ENCODE measurements at places on chromosomes 6 and 20. TPM values are rescaled to one million over a fixed set of nuclear protein-coding genes. Genes with fewer than 3 reads are reported as not detected.
A peak's percentile ranks its signal among the peaks of the same experiment; 100 is the strongest.

- no peak for DNase-seq
Measured at GRCh38 chr6:2183752-2184151, 61.7 kb downstream of the GMDS start.

DNA sequence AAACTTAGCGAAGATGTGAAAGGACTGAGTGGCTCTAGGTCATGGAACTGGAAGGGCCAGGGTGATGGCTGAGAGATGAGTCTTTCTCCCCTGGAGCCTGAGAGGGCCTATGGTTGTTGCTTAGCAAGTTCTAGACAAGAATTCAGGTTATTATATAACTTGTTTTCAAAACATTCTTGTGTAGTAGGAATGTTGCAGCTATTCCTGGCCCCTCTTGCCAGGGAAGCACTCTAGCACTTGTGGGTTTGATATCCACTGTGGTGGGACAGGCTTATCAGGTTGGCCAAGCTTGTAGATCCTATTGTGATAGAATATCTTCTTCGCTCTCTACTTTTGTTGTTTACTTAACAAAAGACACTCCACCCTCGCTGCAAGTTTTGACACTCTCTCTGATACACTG is 211.8 kb upstream of the CITED2 start:
- DNase-seq: no peak

DNA sequence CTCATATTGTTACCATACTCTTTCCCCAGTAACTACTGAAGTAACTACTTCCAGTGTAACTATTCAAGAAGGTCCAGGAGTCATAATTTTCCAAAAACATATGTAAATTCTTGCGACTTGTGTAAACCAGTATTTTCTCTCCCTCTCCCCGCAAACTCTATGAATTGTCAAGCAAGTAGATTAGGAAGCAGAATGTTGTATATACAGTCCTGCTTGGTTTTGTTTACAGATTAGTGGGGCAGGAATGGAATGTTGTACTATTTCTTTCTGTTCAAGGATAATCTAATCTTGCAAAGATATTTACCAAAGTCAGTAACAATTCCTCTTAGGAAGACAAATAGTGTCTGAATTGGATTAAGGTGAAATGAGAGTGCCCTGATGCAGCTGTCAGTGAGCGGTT is 234.9 kb upstream of the PLN start:
- DNase-seq: no peak

DNA sequence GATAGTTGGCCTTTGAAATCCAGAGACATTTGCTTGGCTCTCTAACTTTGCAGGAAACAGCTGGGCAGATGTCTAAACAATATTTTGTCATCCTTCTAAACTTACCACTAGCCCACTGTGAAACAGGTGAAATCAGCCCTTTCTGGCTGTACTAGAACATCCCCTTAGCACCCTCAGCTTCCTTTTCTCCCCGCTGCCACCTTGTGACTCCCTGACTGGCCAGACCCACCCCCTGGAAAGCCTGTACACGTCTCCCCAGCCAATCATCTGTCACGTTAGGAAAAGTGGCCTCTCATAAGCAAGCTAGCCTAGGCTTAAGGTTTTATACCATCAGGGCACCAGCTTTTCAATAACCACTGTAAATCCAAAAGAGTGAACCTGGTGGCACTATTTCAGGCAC is 88.6 kb upstream of the E2F3 start:
- no peak for DNase-seq

GRCh38 chr6:107056796-107057195 is 28.8 kb downstream of the MTRES1 start:
- no peak for DNase-seq

DNA sequence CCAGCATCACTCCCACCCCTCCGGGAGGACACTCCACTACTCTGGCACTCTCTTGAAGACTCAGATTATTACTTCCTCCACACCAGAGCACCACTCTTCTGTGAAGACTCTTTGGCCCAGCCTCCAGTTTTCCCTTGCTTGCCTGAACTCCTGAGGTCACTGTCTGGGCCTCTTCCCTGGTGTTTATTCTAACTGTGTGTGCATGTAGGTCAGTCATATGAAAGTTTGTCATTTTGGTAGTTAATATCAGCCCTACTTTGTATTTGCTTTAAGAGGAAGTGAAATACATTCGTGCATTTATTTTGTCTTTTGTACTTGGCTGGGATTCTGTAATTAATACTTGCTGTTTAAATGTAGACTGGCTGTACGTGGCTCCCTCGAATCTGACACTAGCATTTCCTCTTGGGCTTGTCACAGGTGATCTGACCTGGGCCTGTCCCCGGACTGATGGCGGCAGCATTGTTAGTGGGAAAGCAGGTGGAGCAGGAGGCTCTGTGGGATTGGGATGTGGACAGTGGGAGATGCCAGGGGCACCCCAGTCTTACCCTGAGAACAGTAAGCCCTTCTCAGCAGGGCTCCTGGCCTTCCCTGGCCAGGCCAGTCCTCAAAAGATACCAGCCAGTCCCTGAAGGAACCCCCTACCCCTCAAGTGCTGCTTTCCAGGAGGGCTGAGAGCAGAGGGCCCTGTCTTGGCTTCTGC is 350.5 kb downstream of the CDC5L start:
- no peak for DNase-seq

DNA sequence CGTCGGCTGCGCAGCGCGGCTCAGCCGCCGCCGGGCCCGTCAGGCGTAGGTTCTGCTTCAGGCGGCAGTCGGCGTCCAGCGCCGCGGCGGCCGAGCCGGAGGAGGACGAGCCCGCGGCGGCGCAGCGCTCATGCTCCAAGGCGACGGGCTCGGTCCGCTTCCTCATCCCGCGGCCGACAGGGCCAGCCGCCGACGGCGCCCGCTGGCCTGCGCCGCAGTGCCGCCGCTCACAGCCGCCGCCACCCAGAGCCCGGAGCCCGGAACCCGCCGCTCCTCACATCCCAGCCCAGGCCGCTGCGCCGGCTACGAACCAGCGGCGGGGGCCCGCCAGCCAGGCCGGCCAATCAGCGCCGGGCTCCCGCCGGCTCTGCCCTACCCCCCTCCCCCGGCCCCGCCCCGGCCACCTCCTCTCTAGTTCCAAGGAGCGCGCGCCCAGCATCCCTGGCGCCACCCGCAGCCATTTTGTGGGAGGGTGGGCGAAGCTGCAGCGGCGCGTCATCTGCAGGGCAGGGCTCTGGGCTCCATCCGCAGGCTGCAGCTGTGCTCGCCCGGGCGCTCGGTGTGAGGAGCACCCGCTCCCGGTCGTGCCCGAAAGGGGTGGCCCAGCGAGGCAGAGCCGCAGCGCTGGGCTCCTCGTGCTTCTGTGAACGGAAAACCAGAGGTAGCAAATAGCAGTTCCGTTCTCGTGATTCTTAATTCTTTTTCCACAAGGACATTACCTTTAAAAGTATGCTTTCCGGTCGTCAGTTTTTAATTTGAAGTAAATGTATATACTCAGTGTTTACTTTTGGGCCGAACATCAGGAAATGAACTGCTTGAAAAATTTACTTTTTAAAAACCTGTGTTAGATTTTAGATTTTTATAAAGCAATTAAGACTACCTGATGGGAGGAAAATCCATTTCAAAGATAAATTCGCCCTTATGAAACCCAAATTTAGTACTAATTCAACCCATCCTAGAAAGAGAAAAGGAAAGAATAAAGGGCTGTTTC is at the start of gene ABHD12:
ABHD12 (minus strand) TSS at position 298 of the 991 bp plus-strand sequence; CDS start at position 166, 132 bp downstream.
- peak; percentile 97 for DNase-seq

DNA sequence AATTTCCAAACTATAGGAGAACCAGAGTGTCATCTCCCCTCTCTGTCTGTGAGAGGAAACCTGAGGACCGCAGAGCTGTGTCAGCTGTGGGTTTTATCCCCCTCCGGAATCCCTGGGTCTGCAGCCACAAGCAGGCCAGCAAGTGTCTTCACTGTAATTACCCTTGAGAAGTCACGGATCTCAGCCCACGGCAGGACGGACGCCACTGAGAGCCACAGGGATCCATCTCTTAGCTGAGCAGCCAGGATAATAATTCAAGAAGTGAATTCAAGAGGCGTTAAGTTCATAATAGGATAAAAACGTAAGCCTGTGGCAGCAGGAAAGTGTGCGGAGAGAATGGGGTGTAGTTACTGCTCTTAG is 37.0 kb downstream of the DLL1 start:
- DNase-seq: no peak

DNA sequence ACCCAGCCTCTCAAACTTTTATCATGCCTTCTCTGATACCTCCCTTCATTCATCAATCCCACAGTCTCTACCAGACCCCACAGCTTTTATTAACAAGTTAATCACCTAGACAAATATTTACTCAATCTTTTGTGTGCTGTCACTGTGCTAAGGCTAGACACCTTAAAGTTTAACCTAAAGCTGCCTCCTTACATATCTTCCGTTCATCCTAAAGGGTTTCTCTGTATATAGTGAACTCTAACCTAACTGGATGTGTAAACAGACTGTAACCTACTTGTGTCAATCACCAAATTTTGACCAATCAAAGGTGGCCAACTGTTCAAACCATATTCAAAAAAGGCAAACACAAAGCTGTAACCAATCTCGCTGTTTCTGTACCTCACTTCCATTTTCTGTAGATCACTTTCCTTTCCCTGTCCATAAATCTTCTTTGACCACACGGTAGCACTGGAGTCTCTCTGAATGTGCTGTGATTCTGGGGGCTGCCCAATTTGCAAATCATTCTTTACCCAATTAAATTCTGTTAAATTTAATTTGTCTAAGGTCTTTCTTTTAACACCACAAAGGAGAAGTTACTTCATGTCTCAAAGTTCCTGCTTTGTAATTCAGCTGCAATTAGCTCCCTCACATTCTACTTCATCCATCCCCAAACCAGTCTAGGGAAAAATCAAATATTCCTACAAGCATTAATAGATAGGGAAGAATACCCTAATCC is 72.5 kb downstream of the ARHGAP18 start:
- DNase-seq: no peak

DNA sequence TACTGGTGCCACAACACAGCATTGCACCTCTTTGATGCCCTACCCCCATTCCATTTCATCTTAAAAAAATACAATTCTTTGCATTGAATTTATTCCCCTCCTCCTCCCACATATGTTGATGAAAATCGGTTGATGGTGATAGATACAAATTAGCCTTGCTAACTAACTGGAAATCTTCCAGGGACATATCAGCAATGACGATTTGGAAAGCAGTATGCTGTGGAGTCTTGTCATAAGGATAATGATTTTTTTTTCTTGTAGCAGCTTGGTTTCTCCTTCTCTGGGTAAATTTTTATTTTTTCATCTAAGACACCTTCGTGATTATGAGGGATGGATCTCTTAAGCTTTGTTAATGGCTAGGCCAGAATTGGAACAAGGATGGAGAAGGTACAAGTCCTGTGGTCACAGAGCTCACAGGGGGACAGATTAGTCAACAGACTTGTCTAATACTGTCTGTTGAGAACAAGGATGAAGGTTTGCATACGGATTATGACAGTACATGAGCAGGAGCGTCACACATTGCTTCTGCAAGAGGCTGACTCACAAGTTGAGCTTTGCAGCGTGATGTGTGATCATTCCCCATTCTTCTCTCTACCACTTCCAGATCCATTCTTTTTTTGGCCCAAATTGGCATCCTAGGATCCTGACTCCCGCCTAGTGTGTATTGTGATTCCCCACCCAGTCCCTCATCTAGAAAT is 233.1 kb upstream of the FERMT1 start:
- no peak for DNase-seq

DNA sequence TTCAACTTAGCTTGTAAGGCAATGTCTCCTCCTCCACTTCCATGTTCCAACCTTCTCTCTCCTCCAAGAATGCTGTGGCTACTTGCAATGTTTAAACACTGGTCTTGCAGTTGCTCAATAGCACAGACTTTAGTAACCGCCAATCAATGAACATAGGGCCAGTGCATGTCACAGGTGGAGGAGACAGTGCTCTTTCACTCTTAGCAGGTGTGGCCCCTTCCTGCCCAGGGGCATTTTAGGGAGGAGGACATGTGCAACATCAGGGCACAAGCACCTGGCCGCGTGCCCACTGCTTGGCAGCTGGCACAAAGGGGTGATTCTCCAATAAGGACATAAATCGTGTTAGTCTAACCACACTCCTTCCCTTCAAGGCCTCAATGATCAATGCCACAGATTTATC is 41.3 kb downstream of the ADGRF1 start:
- no peak for DNase-seq

- no peak for DNase-seq
Measured at GRCh38 chr6:33164665-33165373, 27.4 kb downstream of the COL11A2 start.

DNA sequence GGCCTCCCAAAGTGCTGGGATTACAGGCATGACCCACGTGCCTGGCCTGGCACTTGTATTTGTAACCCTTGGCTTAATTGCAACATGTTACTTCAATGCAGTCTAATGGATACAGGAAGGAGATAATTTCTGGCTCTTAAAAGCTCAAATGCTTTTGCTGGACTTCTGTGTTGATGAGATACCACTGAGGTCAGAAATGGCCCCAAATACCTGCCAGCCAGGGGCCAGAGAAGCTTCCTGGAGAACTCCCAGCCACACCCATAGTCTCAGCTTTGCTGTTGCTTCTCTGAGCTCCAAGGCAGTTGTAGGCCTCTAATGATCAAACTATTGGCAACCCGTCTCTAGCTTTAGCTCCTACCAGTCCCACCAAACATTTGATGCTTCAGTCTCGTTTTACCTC is 14.2 kb upstream of the ZNFX1 start:
- no peak for DNase-seq

GRCh38 chr6:70103798-70104197 is 199.1 kb downstream of the COL9A1 start:
- no peak for DNase-seq

- DNase-seq: no peak
Measured at GRCh38 chr6:105839266-105839665, 246.9 kb upstream of the PRDM1 start.

DNA sequence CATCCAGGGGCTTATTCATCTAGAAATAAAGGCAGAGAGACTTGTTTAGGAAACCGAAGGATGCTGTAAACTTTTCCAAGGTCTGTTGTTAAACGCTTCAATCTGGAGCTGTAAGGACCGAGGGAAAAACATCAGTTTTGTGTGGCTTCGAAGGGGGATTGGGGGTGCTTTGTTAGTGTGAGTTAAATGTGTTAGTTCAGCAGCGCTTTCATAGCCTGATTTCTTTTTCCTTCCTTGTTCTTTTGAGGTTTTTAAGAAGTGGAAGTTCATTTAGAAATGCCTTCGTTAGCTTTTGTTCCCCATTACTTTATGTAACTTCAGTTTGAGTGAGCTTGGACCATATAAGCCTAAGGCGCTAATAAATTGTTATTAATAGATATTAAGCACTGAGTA is 1.5 kb downstream of the ANKS1A start:
- no peak for DNase-seq

IP6K3 gene
- total RNA-seq: 0.45 TPM

GCNT2 gene
- 12.2 TPM for total RNA-seq

PCSK2 gene
- 1.8 TPM for total RNA-seq

CLIC5 gene
- total RNA-seq: 205 TPM

TENT5A gene
- total RNA-seq: 26.3 TPM

RIPPLY2 gene
- 0.22 TPM for total RNA-seq

SLC44A4 gene
- total RNA-seq: 763 TPM

SYNDIG1 gene
- 0.12 TPM for total RNA-seq

BHLHE23 gene
- not detected for total RNA-seq

Measured in left colon (tissue), 2 donors.